Activated CD4-positive, alpha-beta T cell treated with anti-CD3 and anti-CD28 coated beads for 4 hours (primary cell): ENCODE measurements at places on chromosomes 11 and 22.
A peak's percentile ranks its signal among the peaks of the same experiment; 100 is the strongest.

- DNase-seq: no peak
Measured at GRCh38 chr11:6405052-6405667, 13.7 kb downstream of the APBB1 start.

DNA sequence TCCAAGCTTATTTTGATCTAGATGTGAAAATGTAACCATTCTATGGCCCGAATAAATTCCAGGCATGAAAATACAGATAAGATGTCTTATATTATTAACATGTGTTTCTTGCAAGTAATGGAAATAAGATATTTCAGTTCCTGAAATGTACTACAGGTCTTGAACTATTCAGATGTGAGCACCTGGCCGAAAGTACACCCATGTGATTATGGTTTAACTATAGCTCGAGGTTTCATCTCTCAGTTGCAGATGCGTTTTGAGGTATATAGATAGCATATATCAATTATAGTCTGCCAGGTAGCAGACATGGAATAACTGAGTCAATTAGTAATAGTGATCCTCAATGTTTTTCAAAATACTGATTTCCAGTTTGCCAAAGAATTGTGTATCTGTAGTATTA, 68.3 kb downstream of the DDIAS start:
- no peak for DNase-seq

DNA sequence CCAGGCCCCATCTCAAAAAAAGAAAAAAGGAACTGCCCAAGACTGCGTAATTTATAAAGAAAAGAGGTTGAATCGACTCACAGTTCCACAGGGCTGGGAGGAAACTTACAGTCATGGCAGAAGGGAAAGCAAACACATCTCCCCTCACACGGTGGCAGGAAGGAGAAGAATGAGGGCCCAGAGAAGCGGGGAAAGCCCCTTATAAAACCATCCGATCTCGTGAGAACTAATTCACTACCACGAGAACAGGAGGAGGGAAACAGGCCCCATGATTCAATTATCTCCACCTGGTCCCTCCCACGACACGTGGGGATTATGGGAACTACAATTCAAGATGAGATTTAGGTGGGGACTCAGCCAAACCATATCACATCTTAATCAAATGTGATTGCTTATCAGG, 82.2 kb downstream of the BUD13 start:
- DNase-seq: no peak

GRCh38 chr11:104127828-104128227, 36.1 kb downstream of the PDGFD start:
- no peak for DNase-seq

DNA sequence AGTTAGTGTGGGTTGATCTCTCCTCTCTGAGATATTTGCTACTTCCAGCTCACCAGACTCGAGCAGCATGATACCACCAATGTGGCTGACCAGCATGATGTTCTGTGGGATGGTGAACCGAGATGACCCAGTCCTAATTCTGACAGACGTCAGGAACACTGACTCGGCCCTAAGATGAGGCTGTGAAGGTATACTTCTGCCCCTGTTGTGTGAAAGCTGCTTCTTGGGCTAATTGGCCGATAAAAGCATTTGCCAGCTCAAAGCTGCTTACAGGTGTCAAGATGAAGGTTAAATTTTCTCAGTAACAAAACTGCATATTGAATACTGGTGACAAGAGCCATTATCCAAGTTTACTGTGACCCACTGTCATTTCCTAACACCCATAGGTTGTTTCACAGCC, 151.4 kb downstream of the BRD1 start:
- no peak for DNase-seq

DNA sequence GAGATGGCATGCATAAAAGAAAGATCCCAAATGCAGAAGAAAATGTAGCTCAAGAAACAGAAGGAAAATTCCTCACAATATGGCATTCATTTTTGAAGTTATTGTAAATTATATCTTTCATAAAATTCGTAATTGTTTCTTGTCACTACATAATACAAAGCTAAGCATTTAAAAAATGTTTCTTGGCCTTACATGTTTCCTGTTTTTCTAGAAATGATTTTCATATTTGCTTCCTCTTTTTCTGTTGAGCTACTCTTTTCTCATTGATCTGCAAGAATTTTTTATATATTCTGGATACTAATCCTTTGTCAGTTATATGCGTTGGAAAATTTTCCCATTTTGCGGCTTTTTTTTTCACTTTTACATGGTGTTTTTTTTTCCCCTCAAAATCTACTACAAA, 48.0 kb downstream of the ENTHD1 start:
- DNase-seq: no peak

DNA sequence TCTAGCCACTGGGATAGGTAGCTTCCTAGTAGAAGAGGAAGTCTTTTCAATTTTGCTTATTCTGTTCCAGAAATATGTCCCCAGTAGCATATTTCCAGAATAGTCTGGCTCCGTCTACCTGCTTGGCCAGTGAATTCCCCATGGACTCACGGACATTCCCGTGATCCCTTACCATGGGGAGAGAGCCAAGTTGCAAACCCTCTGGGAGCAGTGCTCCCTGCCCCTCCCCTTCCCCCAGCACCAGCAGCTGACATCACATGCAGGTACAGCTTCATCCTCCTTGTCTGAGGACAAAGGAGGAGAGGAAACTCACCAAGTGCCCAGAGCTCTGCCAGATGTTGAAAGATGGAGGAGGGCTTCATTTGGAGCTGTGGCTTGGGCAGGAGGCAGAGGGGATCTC, 61.2 kb downstream of the GRAMD1B start:
- no peak for DNase-seq

GRCh38 chr11:114880442-114880841, 202.1 kb downstream of the NXPE2 start:
- no peak for DNase-seq

GRCh38 chr11:111537336-111537860, 3.1 kb upstream of the LAYN start:
- no peak for DNase-seq

DNA sequence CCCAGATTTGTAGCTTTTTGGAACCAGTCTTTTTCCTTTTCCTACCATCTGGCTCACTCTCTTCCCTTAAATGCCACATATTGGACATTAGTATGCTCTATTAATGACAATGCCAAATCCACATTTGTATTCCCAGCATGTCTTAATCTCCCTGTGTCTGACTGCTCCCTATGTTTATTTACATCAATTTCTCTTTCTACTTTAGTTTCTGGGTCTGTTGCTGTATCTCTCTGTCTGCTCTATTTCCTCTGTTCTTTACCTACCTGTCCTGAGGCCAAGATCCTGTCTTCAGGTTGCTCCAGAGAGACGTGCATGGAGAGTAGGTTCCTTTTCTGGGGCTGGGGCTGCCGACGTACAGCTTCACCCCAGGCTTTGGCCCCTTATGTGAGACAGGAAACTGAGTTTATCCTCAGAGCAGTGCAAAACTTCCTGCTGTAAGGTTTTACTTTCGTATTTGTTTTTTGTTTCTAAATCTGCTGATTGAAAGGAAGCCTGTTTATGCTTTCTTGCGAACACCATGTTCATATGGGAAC, 25.6 kb downstream of the OR2AG2 start:
- peak; percentile 41 for DNase-seq

DNA sequence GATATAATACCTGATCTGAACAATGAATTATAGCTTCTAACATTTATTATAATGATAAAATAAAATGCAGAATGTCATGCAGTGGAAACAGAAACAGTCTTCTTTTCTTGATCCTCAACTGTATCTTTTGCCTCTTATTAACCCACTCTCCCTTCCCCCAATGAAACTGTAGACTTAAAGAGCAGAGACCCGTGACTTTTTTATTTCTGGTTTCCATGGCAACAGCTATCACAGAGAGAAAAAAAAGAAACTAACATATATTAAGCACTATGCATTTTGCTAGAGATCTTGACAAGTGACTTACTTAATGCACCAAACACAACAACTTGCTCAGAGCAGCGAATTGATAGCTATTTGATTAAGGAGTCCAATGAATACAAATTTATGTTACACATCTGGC, 69.3 kb downstream of the RAB38 start:
- DNase-seq: no peak

DNA sequence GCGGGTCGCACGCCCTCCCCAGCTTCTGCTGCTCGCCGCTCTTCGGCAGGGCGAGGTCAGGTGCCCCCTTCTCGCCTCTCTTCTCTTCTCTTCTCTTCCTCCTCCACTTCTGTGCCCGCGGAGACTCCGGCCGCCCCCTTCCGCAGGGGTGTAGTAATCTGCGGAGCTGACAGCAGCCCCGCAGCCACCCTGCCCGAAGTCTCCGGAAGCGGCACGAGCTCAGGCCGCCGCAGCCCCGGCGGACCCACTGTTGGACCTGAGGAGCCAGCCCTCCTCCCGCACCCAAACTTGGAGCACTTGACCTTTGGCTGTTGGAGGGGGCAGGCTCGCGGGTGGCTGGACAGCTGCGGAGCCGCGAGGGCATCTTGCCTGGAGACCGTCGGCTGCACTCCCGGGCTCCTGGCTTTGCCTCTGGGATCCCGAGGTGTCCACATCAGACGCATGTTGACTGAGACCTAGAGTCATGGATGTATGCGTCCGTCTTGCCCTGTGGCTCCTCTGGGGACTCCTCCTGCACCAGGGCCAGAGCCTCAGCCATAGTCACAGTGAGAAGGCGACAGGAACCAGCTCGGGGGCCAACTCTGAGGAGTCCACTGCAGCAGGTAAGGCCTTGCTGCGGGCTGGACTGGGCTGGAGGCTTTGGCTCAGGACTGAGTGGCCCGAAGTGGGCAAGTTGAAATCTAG, 486 bp downstream of the STIM1 start:
- DNase-seq: no peak

DNA sequence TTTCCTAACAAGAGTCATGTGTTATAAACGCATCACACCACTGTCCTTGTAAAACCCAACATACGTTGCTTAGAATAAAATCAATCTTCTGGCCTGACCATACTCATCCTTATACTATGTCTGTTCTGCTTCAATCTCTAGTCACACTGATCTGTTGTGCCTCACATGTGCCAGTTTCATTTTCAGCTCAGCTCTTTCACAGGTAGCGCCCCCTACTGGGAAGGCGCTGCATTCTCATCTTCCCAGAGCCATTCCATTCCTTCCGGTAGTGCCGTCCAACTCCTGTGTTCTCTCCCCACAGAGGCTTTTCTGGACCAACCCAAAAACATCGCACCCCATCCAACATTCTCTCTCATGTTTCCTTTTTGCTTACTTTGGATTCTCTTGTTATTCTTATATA, 22.2 kb downstream of the CASP5 start:
- peak; percentile 52 for DNase-seq

DNA sequence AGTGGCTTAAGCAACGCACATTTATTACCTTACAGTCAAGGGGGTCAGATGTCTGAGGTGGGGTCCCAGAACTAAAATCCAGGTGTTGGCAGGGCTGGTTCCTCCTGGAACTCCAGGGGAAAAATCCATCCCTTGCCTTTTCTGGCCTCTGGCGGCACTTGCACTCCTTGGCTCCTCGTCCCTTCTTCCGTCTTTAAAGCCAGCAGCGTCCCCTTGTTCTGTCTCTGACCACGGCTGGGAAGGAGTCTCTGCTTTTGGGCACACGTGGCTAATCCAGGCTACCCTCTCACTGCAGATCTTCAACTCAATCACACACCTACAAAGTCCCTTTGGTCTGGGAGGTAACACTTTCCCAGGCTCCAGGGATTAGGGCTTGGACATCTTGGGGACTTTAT, 73.5 kb upstream of the WNT7B start:
- no peak for DNase-seq

DNA sequence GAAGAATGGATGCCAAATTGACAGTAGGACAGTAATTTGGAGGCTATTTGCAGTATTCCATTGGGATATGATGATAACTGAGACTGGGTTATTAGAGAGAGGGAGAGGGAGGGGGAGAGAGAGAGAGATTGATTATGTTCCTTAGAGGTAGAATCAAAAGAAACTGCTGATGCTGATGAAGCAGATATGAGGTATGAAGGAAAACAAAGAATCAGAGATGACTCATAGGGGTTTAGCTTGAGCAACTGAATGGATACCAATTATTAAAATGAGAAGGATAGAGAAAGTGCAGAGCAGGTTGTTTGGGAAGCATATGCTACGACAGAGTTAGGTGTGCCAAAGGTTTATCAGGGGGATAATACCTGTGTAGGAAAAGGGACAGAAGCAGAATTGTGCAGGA, 12.8 kb upstream of the NUCB2 start:
- no peak for DNase-seq

- DNase-seq: no peak
Measured at GRCh38 chr11:97973352-97973857, 1047.3 kb upstream of the CNTN5 start.

DNA sequence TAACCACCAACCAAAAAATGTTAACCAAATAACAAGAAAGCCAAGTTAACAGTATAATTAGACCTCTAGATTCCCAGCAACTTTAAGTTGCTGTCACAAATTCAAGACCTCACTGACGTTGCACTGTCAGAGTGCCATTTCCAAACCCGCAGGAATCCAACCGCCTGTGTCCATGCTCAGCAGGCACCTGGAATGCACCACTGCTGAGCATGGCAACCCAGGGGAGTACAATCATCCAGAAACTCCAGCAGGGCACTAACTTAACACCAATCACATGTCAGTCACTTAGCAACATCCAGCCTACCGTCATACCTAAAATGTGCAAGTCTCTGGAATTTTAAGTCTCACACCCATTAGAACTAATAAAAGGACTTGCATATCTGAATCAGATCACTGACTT, 48.8 kb downstream of the SMCO4 start:
- DNase-seq: no peak

GRCh38 chr22:37777122-37777687, 30.5 kb upstream of the GCAT start:
- DNase-seq: no peak

- no peak for DNase-seq
Measured at GRCh38 chr11:79262221-79262620, 178.6 kb downstream of the TENM4 start.
